ENCODE measurements at places on chromosomes 13 and 19.

GRCh38 chr13:91504216-91504615, 105.8 kb downstream of the GPC5 start:
- no peak for DNase-seq

- DNase-seq = peak; percentile 11
These were observed 13.3 kb upstream of the FGF9 start for GRCh38 chr13:21657538-21657937.

DNA sequence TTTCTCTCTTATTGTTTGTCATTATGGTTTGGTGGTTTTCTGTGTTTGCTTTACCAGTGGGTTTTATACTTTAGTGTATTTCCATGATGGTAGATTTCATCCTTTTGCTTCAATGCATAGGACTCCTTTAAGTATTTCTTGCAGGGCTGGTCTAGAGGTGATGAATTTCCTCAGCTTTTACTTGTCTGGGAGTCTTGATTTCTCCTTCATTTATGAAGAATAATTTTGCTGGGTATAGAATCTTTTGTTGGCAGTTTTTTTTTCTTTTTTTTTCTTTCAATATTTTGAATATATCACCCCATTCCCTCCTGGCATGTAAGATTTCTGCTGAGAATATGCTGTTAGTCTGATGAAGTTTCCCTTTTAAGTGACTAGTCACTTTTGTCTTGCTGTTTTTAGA, 19.8 kb downstream of the EEF1AKMT1 start:
- no peak for DNase-seq

- no peak for DNase-seq
These were observed 468 bp upstream of the SERTM1 start for GRCh38 chr13:36673352-36673751.

DNA sequence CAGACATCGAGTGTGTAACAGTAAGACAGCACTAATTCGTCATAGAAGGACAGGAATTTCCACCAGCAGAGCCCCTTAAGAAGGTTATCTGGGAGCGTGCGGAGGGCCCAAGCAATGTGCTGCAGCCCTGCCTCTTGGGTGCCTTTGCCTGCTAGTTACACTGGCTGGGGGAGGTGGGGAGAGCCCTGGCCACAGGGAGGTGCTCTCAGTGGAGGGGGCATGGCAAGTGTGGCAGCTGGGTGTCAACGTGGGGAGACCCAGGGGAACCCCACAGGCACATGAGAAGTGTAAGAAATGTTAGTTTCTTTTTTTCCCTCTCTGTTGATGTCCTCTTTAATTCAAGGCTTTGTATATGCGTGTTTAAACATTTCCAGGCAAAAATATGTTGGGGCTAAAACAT, 50.9 kb upstream of the TMTC4 start:
- no peak for DNase-seq

DNA sequence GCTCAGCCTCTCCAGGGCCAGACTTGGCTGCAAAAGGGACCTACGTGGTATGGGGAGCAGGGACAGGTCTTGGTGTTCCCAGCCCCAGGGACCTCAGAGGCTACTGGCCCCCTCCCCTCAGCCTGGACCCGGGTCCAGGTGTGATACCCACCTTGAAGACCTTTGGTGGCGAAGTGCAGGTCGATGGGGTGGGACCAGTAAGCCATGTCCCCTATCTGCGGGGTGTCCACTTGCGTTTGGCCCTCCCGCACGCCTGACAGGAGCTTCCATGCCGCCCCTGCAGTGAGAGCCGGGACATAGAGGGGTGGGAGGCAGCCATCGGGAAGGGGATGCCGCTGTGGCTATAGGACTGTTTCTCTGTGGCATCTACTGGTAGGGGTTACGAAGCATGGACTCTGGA, 4.0 kb upstream of the TGFB1 start:
- no peak for DNase-seq

DNA sequence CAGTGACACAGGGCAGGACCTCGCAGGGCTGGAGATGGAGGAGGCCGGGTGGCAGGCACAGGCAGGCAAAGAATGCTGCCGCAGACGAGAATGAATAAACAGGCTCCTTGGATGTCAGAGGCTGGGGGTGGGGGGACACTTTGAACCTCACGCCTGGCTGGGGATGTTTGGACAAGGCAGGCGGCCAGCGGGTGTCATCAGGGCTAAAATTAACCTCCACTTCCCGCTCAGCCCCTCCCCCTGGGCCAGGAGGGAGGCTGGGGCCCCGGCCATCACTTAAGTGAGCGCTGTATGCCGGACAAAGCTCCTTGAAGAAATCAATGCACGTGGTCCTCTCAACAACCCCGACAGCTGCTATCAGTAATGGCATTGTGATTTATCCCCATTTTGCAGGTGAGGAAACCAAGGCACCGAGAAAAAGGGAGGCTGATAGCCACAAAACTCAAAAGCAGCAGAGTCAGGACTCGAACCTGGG, 10.3 kb upstream of the FUT5 start:
- DNase-seq = peak; percentile 80

All from fibroblast of the aortic adventitia (primary cell).